ENCODE measurements at places on chromosomes 6 and 20.

GRCh38 chr6:118905851-118906250, 11.9 kb downstream of the ASF1A start:
- DNase-seq, result no peak

DNA sequence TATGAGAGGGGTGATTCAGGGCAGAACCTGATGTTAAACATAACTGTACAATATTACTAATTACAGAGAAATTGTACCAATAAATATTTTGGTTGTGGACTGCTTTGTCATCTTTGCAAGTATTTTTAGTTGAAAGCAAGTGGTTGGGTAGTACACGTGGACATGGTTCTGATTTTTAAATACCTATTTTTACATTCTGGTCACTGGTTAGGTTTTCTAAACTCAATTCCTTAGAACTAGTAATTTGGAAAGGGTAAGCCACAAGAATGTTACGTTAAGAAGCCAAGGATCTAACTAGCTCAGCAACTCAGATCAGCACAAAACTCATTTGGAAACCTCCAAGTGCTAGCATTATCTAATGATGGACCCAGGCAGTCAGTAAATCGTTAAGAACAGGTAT, 2.7 kb downstream of the EPB41L2 start:
- DNase-seq, result no peak

GRCh38 chr6:15338476-15338875, 92.6 kb downstream of the JARID2 start:
- no peak for DNase-seq

DNA sequence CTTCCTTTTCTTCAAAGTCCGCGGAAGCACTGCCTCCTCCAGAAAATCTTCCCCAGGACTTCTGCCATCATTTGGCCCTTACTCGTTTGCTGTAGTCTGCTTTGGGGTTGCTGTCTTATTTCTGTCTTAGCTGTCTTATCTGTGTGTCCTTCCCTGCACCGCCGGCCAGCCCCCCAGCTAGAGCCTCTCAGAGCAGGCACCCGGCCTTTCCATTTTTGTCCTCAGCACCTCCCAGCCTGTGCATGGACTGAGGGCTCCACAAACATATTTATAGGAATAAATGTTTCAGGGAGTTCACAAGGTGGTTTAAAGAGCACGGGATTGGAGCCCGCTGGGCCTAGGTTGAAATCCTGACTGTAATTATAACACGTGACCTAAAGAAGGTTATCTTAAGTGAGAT, 8.1 kb downstream of the GLP1R start:
- no peak for DNase-seq

- DNase-seq, result no peak
Measured at GRCh38 chr6:141677598-141678211, 455.0 kb upstream of the GJE1 start.

GRCh38 chr6:148503703-148504102, 161.1 kb downstream of the SASH1 start:
- DNase-seq, result no peak

GRCh38 chr6:138671351-138671750, 102.2 kb upstream of the CCDC28A start:
- DNase-seq, result no peak

DNA sequence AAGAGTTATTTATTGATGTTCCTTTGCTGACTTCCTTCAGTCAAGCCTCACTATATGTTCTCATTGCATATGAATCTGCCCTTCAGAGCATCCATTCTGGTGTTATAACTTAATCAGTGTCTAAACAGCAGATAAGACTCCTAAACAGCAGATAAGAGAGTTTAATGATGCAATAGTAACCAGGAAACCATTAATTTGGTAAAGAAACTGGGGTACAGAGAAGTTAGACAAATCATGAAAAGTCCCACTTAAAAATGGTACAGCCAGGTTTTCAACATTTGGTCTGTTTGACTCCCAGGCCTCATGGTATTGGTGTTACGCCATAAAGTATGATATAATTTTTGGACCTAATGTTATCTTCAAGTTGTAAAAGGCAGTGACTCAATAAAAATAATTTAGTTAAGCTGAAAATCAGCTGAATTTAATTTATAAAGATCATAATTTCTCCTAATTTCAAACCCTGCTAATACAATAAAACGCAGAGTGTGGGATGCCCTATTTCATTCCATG, 127.4 kb upstream of the DST start:
- DNase-seq, result no peak

GRCh38 chr6:125356884-125357283, 55.1 kb upstream of the HDDC2 start:
- DNase-seq, result no peak

DNA sequence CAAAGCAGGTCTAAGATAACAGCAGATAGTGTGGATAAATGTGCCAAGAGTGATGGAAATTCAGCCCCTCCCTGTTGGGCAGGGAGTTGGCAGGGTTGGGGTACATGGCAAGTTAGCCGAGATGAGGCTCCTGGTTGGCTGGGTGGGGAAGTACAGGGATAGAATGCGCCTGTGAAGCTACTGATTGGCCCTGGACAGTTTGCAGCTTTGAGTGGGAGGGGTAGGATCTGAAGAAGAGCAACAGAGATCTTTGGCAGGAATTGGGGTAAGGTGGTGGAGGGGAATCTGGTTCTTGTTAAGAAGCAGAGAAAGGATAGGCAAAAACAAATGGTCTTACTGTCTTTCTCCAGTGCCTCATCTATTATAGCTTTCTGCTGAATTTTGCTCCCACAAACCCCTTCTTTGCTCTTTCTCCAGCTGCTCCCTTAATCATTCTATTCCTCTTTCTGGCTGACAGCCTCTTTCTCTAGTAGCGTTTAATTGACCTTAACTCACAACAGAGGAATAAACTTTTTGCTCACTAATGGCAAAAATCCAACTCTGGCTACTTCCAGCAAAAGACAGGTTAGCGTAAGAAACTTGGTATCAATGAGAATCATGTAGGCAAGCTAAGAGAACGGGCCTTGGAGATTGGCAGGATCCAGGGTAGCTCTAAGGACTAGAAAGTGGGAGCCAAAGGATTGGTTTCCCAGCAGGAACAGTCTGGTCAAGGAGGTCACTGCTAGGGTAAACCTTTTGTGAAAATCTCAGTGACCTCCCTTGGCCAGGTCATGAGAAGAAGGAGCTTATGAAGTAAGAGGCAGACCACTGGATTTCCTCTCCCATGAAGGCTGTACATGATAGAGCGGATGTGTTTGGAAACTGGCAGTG, 86.3 kb upstream of the CARMIL1 start:
- no peak for DNase-seq

GRCh38 chr6:43093436-43094289, 17.5 kb downstream of the PTK7 start:
- DNase-seq, result no peak

GRCh38 chr20:1569415-1569881, 11.9 kb upstream of the SIRPD start:
- DNase-seq, result peak; percentile 87

GRCh38 chr6:108463784-108464183, 96.9 kb upstream of the FOXO3 start:
- DNase-seq, result no peak

DNA sequence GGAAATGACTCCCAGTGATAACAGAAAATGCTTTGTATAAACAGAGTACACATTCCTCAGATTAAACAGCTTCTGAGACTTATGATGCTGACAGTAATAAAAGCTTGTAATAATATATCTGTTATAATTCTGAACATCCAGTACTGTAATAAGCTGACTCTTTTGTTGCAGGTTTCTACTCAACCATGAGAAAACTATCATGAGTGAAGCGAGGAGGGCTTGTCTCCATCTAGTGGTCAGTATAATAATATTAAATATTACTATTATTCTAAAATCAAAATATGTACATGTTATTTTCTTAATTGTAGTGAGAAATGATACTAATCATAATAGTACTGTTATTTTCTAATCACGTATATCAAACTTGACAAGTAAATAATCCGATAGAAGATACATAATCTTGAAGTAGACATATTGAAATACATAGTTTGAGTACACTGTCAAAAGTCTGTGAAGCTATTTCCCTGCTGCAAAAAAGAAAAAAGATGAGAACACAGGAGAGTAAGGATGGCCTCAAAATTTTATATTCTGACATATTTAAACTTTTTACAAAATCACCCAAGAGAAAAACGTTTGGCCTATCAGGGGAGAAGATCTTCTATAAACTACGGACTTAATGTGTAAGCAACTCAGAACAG, 183.1 kb downstream of the MOXD1 start:
- no peak for DNase-seq
